Cortex of kidney (tissue), 1 donor: ENCODE measurements at places on chromosomes 5 and 9.

GRCh38 chr5:74322191-74322590, 318.3 kb downstream of the ENC1 start:
- DNase-seq, result no peak

DNA sequence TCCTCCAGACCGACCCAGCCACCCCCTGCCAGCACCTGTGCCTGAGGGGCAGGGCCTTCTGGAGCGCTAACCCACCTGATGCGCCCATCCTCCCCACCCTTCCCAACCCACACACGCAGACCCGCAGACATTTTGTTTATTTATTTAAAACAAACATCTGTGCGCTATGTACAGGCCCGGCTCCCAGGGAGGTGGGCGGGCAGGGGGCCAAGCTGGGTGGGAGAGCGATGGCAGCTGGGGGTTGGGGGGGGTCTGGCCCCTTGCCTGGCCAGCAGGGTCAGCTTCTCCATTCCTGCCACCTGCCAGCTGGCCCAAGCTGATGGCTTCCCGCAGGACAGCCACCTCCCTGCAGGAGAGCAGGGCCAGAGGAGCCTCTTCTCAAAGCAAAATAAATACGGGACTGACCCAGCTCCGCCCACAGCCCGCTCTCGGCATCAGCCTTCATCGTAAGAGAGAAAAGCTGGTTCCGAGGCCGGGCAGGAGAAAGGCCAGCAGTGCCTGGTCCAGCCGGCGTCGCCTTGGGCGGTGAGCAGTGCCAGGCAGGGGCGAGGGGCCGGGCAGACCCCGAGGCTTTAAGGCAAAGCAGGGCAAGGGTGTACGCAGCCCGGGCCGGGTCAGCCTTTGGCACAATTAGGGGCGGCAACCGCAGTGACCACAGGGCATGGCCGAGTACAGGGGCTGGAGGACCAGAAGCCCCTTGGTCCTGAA, 10.9 kb upstream of the CLIC3 start:
- no peak for DNase-seq

DNA sequence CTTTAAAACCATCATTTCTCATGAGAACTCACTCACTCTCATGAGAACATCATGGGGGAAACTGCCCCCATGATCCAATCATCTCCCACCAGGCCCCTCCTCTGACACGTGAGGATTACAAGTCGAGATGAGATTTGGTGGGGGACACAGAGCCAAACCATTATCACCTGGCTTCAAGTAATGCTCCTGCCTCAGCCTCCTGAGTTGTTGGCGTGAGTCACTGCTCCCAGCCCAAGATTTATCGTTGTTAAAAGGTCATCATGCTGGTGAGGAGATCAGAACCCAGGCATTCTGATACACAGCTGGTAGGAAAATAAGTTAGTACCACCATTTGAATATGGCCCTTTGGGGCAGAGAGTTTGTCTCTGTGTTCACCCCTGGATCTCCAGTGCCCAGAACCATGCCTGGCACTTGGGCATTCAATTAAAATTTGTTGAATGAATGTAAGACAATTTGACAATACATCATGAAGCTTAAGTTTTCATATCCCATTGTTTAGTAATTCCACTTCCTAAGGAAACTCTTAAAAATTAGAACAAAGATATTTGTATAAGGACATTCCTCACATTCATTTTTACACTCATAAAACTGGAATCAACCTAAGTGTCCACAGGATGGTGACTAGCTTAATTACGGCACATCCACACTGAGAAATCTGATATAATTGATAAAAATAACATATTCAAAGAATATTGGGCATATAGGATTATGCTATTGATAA, 58.0 kb upstream of the COL15A1 start:
- no peak for DNase-seq

DNA sequence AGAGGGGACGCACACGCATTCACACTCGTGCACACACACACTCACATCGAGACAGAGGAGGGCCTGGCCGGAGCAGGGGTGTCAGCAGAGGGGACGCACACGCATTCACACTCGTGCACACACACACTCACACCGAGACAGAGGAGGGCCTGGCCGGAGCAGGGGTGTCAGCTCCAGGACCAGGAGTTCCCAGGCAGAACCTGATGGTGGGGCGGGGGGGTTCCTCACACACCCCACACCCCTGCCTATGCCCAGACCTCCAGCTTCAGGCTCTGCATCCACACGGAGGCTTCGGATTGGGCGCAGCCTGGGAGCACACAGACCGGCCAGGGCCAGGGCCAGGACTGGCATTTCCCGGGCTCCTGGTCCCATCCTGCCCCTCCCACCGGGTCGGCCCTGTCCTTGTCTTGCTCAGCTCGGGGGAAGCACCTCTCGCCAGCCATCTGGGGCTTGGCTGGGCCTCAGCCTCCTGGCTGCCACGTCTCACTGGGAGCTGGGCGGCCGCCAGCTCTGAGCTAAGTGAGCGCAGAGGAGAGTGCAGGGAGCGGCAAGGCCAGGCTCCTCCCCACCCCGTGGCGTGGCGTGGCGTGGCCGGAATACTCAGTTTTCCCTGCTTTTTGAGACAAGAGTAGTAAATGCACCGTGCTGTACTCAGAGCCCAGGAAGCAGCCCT, 31.3 kb downstream of the ADAMTS2 start:
- DNase-seq, result no peak

DNA sequence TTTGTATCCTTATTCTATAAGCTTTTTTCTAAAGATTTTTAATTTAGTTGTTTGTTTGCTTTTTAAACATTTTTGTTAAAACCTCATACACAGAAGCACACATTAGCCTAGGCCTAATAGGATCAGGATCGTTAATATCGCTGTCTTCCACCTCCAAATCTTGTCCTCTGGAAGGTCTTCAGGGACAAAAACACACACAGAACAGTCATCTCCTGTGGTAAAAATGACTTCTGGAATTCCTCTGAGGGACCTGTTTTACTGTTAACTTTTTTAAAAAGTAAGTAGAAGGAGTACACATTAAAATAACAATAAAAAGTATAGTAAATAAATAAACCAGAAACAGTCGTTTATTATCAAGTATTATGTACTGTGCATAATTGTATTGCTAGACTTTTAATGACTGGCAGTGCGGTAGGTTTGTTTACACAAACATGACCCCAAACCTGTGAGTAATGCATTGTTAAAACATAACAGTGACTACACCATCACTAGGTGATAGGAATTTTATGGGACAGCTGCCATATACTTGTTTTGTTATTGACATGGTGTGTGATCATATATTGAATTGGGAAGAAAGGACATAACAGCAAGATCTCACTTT, 109.6 kb downstream of the ZCCHC7 start:
- no peak for DNase-seq

- no peak for DNase-seq
These were observed 177.9 kb upstream of the FST start for GRCh38 chr5:53302529-53302928.

DNA sequence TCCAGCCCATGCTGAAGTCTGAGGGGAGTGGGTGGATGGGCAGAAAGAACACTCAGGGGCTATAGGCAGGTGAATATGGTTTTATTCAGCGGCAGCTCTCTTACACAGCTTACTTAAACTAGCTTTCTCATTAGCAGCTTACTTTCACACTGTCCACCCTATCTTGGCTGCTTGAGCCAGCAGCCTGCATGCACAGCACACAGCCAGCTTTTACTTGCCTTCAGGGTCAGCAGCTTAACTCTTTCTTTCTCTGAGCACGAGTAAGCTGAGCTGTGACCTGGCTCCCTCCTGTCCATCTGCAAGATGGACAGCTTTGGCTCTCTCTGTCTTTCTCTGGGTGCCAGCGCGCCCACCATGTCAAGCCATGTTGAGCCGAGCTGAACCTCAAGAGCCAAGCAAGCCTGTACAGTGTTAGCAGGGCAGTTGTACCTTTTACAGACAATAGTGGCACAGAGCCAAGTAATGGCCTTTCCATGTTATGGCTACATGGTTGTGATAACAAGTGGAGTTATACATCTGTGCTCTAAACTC, 1054.9 kb downstream of the PTPRD start:
- no peak for DNase-seq

- no peak for DNase-seq
These were observed 27.0 kb downstream of the AQP7 start for GRCh38 chr9:33375238-33375840.

DNA sequence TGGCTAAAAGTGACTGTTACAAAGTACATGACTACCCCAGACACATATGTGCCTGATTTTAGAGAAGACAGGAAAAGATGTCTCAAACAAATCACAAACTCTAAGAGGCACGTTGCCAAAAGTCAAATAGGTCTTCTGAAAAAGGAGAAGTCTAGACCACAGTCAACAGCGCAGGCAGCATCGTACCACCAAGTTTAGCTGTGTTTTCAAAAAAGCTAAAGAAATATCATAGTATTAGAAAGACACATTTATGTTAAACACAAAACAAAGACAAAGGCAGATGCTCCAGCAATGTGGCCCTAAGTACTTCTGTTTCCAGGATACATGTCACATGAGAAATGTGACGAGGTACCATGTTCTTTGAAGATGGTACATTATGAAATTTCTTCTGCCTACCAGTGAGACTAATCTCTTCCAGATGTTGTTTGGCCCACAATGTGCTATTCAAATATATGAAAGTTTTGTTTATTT, 43.5 kb downstream of the LPAR1 start:
- DNase-seq, result no peak

DNA sequence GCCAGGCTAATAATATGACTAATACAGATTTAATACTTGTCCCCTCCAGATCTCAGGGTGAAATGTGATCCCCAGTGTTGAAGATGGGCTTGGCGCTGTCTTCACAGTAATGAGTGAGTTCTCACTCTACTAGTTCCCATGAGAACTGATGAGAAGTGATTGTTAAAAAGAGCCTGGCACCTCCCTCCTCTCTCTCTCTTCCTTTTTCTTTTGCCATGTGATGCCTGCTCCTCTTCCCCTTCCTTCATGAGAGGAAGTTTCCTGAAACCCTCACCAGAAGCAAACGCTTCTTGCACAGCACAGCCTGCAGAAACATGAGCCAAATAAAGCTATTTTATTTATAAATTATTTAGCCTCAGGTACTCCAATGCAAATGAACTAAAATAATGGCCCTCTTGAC, 55.2 kb downstream of the GLDC start:
- DNase-seq, result no peak

GRCh38 chr5:147408980-147409379, 100.9 kb downstream of the DPYSL3 start:
- no peak for DNase-seq

- DNase-seq, result no peak
These were observed 118.1 kb downstream of the WNK2 start for GRCh38 chr9:93301911-93302541.

GRCh38 chr5:83077662-83078261, 415 bp downstream of the XRCC4 start:
- no peak for DNase-seq

- no peak for DNase-seq
These were observed 6.5 kb downstream of the ERGIC1 start for GRCh38 chr5:172840432-172841154.

- DNase-seq, result no peak
These were observed 94.7 kb upstream of the ACO1 start for GRCh38 chr9:32289756-32290155.

DNA sequence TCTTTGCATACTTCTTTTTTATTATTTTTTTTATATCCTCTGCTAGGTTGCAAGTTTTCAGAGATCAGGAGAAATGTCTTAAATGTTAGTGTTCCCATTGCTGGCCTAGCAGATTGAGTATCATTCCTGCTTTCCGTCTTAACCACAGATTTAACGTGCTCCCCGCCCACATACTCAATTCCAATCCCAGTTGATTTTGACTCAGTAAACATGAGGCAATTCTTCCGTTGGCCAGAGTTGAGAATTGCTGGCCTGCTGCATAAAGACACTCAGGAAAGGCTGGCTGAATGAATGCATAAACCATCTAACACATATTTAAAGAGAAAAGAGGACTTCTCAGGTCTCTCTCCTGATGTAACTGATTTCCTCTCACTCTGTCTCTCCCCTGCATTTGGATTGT, 46.8 kb upstream of the PLPP6 start:
- DNase-seq, result no peak

GRCh38 chr5:16477541-16477940, 11.9 kb upstream of the ZNF622 start:
- DNase-seq, result no peak

GRCh38 chr5:55564721-55565120, 30.0 kb upstream of the PLPP1 start:
- no peak for DNase-seq

DNA sequence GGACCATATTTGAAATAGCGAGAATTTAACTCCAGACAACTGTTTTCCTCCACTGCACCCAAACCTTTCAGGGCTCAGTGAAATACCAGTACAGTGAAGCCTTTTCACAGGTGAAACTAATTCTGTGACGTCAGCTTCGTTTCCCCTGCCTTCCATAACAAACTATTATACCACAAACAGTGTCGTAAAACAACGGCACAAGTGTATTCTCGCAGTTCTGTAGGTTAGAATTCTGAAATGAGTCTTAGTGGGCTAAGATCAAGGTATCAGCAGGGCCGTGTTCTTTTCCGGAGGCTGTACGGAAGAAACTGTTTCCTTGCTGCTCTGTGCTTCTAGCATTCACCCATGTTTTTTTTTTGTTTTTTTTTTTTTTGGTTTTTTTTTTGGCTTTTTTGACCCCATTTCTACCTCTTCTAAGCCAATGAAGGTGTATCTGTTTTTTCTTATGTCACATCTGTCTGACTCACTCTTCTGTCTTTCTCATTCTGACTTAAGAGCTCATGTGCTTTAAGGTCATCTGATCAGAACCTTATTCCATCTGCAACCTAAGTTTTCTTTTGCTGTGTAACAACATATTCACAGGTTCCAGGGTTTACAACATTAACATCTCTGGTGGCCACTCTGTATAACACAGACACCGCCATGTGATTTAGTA, 20.1 kb downstream of the ISOC1 start:
- DNase-seq, result no peak

- no peak for DNase-seq
These were observed 23.7 kb upstream of the PRDM12 start for GRCh38 chr9:130640681-130641080.

DNA sequence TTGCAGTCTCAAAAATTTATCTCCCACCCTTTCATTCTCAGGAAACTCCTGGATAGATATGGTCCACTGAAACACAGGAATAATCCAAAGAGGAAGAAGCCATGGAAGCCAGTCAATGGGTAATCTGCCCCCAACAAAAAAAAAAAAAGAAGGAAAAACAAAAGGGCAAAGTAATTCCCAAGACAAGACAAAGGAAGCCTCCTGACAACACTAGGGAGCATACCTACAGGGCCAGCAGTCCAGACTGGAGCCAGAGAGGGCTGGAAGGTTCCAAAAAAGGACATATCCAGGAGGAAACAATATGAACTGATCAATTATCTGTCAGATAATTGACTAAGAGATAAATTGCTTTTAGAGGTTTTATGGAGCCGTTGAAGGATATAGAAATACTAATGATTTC, 12.9 kb downstream of the FNIP1 start:
- no peak for DNase-seq

DNA sequence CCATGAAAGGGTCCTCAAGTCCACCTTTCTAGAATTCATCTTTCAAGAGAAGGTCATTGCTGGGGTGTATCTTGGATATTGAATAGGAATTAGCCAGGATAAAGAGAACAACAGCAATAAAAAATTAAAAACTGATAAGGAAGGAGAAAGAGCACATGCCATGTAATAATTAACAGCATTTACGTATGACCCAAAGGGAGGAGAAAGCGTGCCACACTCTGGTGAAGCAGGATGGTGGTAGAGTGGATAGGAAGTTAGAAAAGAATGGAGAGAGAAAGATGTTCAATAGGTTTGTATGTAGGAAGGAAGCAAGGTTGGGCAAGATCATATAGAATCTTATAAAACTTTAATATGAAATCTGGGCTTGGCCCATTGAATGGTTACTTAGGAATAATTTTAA, 751.5 kb downstream of the MAT2B start:
- DNase-seq, result no peak

GRCh38 chr5:24606971-24607370, 37.8 kb downstream of the CDH10 start:
- DNase-seq, result no peak

GRCh38 chr9:116998305-116998704, 311.2 kb downstream of the TRIM32 start:
- no peak for DNase-seq
